ENCODE measurements at places on chromosomes 2 and 18. TPM values are rescaled to one million over a fixed set of nuclear protein-coding genes. Genes with fewer than 3 reads are reported as not detected.

DNA sequence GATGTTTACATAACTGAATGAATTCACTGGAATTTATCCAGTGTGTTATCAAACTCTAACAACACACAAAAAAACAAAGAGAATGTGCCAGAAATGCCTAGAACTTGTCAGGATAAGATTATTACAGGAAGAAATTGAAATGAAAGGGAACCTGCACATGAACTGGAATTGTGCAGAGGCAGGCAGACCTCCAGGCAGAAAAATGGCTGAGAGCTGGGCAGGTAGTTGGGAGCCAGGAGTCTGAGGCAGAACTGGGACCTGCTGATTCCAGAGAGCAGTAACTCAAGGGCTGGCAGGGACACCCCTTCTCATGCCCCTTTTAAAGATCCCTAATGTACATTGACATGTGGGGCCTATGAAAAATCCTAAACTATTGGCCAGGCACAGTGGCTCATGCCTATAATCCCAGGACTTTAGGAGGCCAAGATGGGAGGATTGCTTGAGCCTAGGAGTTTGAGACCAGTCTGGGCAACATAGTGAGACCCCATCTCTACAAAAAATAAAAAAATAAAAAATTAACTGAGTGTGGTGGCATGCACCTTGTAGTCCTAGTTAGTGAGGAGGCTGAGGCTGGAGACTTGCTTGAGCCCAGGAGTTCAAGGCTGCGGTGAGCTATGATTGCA lies 674 bp upstream of the SP110 start:
- peaks cover 40% of the 10 kb centered on the region for H3K4me1 ChIP-seq
- H3K4me3 ChIP-seq, result peak overlapping the region; percentile 78
- DNase-seq, result no peak
- H3K27me3 ChIP-seq, result no peaks in the 10 kb centered on the region

ABCA12 gene
- not detected for polyA plus RNA-seq

AOX1 gene
- 0.54 TPM for polyA plus RNA-seq

DNAJC5G gene
- polyA plus RNA-seq, result not detected
